Left colon (tissue), 2 donors: ENCODE measurements at places on chromosomes 1 and 21. TPM values are rescaled to one million over a fixed set of nuclear protein-coding genes. Genes with fewer than 3 reads are reported as not detected.

GABRD gene
- total RNA-seq, result not detected

TDRD10 gene
- total RNA-seq, result 0.70 TPM

OR2L13 gene
- total RNA-seq, result not detected

S100A7A gene
- total RNA-seq, result not detected

MYOG gene
- total RNA-seq, result not detected

DIO1 gene
- not detected for total RNA-seq

KRTAP13-2 gene
- 1.9 TPM for total RNA-seq

CFHR1 gene
- total RNA-seq, result not detected

TRIM58 gene
- total RNA-seq, result 4.2 TPM

THRAP3 gene
- total RNA-seq, result 79.7 TPM

DNA sequence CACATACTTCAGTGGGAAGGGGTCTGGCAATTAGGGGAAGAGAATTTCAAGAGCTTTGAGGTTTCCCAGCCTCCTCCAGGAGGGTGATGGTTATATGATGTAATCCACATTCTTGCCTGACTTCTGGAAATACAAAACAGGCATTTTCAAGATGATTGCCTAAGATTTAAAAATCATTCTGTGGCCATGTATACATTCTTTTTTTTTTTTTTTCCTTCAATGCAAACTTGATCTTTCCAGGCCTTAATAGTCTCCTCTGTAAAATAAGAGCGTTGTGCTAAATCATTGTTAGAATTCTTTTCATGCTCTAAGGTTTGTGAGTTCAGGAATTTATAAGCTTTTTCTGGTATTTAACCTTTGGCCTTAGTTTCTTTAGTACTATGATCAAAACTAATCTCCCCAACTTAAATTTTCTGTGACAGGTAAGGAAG is 192.3 kb upstream of the HMCN1 start:
- DNase-seq, result no peak

DNA sequence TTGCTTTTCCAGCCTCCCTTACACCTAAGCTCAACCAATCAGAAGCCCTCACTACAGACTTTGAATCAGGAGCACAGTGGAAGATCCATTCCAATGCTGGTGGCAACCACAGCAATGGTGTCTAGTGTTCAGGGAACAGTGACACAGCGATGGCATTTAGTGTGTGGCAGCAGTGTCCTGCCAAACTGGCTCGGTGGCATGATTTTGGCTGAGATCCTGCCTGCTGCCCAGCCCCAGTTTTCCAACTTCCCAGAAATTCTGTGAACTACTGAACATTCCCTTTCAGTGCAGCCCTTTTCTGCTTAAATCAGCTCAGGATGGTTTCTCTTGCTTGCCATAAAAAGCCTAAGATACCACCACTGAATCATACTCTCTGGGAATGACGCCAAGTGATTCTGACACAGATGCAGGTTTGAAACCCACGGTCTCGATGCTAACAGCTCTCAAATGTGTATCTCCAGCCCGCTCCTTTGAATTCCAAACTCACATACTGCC is 8.8 kb downstream of the ASAP3 start:
- DNase-seq, result no peak

DNA sequence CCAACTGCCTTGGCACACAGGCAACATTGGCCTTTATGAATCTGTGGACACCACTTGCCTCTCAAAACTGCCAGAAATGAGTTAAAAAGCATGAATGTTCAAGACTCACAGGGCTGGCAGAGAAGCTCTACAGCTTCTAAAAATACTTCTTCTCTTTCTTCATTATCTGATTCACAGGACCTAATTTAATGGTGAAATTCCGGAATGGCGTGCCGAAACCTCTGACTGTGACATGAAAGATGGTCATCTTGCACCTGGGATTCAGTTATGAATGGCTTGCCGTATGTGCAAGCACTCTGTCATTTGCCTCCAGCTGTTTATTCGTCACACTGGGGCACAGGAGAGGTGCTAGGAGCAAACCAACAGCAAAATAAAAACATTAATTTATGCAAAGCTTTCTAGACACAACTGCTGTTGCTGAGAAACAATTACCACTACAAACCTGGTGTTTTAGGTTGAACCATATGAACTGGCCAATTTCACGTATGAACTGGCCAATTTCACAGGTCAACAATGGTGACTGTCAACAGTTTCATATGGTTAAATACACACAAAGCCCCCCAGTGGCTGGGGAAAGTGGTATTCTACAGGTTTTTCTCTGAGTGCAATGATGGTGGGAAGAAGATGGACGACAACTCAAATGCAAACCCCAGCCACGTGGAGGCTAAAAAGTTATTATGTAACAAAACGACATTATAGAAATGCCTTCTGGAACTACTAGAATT is 648.3 kb downstream of the KIF26B start:
- DNase-seq, result no peak

DNA sequence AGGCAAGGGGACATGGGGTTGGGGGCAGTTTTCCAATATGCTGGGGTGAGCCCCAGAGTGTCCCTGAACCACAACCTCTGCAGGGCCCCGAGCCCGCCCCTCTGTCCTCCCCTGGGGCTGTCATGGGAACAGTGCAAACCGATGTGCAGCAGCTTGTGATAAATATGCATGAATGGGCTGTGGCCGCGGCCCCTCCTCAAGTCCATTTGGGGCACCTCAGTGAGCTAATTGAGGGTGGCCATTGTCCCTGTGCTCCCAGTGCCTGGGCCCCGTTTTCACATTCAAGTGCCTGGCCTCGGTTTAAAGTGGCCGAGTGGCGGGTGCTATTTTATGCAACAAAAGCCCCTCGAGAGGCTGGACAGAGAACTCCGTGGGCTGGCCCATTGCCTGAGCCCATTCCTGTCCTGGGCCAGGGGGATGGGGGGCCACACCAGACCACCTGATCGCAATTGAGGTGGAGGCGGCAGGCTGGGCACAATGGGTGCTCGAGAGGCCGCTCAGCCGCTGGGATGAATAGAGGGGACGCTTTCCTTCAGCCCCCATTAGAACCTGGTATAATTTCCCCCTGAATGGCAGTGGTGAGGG is 193.7 kb downstream of the FOXD2 start:
- DNase-seq, result no peak

- no peak for DNase-seq
Measured at GRCh38 chr1:105416261-105416660, 1640.2 kb upstream of the PRMT6 start.

- no peak for DNase-seq
Measured at GRCh38 chr1:41278076-41278475, 36.0 kb upstream of the SCMH1 start.

DNA sequence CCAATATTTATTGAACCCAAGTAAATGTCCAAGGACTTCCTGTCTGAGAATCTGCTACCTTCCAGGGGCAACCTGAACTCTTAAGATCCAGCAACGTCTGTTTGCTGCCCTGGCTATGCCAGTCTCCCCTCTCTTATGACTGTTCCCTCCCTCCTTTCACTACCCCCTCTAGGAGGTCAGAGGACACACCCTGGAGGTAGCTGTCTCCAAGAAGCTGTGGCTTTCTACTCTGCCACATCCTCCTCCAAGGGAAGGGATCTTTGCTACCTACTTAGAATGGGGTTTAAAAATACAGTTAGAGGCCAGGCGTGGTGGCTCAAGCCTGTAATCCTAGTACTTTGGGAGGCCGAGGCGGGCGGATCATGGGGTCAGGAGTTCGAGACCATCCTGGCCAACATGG is 3.6 kb upstream of the SMPDL3B start:
- no peak for DNase-seq

DNA sequence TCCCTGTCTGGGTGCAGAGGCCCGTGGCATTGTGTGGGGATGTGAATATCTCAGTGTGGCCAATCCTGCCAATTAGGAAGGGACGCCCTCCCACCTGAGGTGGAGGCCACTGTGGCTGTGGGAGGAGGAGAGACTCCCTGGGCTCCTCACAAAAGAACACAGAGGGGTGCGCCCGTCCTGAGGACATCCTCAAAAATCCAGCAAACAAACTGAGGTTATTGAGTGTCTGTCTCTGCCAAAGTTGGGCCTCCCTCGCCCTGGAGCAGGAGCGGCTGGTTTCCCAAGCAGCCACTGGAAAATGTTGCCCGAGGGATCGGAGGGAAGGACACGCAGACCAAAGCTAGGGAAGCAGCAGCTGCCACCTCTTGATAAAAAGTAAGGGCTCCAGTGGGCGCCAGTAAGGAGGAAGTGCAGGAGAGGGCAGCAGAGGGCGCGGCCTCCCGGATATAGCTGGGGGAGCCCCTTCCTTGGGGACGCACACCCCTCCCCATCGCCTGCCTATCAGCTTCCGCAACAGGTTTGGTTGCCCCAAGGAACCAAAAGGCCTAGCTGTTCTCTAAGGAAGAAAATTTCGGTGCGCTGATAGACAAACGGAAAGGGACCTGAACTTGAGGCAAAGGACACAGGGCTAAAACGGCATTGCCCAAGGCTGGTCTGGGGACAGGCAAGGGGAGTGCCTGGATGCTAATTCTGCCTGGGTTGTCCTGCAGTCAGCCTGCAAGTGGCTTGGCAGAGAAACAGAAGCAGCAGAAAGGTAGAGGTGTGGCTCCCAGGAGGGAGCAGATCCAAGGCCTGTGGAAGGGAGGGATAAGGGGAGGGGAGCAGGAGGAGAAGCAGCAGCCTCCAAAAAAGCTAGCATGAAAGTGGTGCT is 1.7 kb upstream of the GRIK3 start:
- peak; percentile 11 for DNase-seq

DNA sequence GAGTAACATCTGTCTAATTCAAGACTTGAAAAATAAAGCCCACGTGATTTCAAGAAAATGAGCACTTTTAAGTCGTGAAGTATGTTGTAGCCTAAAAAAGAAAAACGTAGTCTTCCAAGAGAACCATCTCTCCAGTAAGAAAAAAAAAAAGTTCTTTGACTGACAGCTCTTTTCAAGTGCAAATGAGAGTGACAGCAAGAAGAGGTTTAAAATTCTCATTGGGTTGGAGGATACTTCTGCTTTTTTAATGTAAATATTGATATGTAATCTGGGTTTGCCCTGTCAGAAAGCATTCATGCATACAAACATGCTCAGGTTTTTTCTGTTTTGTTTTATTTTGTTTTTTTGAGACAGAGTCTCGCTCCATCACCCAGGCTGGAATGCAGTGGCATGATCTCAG is 32.3 kb upstream of the PRDM2 start:
- no peak for DNase-seq

- no peak for DNase-seq
Measured at GRCh38 chr1:56397811-56398231, 181.5 kb downstream of the PLPP3 start.

DNA sequence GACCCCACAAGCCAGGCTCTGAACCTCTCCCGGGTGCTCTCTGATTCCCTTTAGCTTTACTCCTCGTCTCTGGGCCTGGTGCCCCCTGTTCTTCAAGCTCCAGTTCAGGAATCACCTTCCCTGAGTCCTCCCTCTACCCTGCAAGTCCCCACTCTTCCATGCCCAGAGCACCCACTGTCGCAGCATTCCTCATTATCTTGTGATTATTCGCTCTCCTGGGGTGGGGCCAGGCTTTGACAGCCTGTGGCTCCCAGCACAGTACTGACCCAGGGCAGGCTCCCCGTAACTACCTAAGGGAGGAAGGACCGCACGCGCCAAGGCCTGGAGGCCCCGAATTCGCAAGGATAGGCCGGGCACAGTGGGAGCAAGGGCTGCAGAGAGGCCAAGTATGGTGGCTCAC is 734 bp upstream of the C1orf210 start:
- peak; percentile 42 for DNase-seq

- no peak for DNase-seq
Measured at GRCh38 chr1:236692742-236693141, 6.4 kb downstream of the ACTN2 start.

- peak; percentile 63 for DNase-seq
Measured at GRCh38 chr1:115727706-115728249, 40.7 kb downstream of the CASQ2 start.

DNA sequence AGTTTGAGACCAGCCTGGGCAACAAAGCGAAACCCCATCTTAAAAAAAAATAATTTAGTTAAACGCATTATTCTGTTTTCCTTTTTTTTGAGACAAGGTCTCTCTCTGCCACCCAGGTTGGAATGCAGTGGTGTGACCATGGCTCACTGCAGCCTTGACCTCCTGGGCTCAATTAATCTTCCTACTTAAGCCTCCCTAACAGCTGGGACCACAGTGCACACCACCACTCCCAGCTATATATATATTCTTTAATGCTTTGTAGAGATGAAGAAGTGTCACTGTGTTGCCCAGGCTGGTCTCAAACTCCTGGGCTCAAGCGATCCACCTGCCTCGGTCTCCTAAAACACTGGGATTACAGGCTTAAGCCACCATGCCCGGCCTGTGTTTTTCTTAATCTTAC is 7.7 kb upstream of the KLF17 start:
- DNase-seq, result no peak

DNA sequence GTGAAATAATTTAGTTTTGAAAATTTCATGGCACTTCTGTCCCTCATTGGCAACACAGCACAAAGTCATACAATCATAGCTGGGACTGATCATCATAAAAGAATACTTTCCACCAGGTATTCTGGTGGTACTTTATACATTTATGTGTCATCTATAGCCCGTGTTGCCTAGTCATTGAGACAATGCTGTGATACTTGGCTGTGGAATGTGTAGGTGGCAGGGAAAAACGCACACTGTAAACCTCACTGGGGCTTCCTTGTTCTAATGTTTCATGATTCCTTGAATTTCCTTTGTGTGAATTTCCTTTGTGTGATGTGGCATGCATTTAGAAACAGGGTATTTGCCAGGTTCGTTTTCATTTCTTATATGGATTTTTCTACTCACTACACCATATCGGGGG is 118.3 kb downstream of the FMN2 start:
- DNase-seq, result no peak

- no peak for DNase-seq
Measured at GRCh38 chr21:40227096-40227495, 359.9 kb downstream of the PCP4 start.
